SW480 (cell line): ENCODE measurements at places on chromosomes 6 and 20.
A peak's percentile ranks its signal among the peaks of the same experiment; 100 is the strongest.

GRCh38 chr6:135680964-135681913 lies 170.3 kb upstream of the PDE7B start:
- no peak for DNase-seq

DNA sequence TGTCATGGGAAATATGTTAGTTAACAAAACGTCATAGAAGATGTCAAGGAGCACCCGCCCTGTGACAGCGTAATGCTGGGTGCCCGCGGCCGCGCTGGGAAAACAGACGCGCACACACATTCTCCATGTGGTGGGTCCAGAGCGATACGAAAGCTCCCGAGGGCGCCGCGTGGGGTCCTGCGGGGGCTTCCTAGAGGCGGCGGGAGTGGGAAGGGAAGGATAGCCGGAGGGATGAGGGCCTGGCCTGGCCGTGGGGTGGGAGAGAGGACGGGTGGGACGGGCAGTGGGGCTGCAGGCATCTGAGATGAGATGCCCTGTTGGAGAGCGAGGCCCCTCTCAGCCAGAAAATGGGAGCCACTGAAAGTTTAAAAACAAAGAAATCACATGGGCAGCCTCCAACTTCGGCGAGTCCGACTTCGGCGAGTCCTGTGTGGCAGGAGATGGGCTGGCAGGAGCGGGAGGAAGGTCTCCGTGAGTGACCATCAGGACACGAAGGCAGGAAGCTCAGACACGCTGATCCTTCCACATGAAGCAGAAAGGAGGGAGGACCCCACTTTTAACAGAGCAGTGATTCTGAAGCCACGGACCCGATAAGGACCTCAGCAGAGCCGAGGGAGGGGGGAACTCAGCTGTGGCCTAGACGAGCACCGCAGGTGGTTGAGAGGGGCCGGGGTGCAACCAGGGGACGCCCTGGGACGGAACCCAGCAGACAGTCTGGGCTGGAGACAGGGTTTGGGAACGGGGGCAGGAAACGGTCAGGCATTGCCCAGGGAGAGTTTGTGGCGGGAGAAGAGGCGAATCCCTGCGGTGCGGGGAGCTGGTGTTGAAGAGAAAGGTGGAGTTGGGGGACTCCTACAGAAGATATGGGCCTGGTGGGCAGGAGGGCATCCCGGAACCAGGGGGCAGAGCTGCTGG lies 114.1 kb upstream of the FRMD1 start:
- DNase-seq, result no peak

DNA sequence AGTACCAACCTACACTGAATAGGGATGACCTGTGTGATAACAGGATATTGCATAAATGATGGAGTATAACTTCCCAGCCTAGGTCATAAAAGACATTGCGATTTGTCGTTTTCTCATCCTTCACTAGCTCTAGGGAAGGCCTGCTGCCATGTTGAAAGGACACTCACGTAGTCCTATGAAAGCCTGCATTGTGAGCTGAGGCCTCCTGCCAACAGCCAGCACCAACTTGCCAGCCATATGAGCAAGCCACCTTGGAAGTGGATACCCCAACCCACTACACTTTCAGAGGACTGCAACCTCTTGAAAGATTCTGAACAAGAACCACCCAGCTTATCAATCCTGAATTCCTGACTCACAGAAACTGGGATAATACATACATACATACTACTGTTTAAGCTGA lies 3.5 kb upstream of the PANK2 start:
- no peak for DNase-seq

DNA sequence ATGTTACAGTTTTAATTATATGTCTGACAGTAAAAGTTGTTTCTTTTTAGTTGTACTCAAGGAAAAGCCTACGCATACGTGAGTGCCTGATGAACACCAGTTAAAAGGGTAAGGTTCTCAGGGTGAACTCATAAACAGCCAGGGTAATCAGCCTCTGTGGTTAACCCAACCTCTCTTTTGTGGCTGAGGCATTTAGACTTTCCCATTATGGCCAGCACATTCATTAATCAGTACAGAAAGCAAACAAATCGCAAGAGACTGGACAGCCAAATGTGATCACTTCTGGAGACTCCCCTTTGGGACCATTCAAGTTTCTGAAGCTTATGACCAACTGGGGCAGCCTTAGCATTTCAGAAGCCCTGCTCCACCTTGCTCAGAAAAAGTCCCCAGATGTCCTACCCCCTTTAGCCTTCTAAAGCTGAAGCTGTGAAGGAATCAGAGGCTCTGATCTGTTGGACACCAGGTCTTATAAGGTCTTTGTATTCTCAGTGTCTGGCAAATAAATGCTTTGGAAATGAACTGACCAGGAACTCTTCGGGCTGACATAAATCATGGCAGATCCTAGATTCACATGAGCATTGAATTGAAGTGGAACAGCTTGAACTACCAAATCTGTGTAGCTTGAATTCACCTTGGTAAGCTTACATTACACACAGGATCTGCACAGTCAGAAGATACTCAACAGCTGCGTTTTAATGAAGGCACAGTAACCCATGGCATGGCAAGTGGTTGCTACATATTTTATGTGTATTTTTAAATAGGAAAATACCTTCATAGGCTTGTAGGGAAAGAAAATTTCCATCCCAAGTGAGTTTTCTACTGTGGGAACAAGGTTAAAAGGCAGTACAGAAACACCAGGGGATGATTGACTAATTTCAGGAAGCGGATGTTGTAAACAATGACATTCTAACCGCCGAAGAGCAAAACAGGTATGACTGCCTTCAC lies 18.7 kb downstream of the IL20RA start:
- DNase-seq, result peak; percentile 89

GRCh38 chr6:125968493-125968892 lies 11.9 kb downstream of the HINT3 start:
- DNase-seq, result no peak

- DNase-seq, result peak; percentile 20
These were observed 162.9 kb upstream of the SASH1 start for GRCh38 chr6:148179786-148180185.

GRCh38 chr6:169648092-169648491 lies 53.7 kb downstream of the WDR27 start:
- no peak for DNase-seq

DNA sequence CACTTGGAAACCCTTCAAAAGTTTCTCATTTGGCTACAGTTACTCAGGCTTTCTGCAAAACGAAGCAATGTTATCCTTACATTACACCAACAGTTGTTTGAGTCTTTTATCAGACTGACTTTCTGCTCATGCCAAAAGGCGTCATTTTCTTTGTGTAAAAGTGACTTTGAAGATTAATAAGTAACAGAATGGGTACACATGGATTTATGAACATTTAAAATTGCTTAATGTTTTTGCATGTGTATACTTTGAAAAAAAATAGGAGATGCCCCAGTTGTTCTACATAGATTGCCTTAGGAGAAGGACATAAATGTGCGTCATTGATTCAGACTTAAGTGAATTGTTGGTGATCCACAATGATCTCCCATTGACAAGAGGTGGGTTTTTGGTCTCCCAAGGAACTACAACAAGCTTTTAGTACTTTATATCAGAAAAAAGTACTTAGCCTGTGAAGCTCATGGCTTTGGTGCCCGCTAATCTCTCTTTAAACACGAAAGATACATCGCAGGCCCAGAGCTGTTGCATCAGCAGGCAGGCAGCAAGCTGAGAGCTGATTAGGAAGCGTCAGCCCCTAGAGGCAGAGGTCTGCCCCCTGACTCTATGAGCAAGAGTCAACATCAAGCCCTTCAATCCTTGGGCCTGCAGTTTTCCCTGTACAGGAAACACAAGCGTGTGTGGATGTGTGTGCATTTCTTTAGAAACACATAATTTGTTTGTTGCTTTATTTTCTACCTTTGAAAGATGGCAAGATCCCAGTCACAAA lies 45.9 kb downstream of the SLC22A3 start:
- no peak for DNase-seq

DNA sequence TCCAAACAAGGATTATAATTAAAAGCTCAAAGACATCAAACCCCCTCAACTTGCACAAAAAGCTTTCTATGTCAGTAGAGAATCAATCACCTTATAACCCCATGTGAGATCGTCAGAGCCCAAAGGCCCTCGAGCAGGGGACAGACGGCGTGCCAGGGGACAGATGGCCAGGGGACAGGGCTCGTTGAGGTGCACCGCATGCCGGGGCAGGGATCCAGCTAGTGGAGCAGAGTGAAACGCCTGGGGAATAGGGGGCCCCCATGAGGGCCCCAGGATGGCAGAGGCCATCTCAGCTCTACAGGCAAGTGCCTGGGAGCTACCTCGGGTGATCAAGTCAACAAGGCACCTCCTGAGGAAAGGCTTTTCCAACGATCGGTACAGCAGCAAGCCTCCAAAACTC lies 28.6 kb downstream of the DIDO1 start:
- DNase-seq, result no peak

- no peak for DNase-seq
These were observed 147.1 kb downstream of the TAF4 start for GRCh38 chr20:61918548-61918947.

DNA sequence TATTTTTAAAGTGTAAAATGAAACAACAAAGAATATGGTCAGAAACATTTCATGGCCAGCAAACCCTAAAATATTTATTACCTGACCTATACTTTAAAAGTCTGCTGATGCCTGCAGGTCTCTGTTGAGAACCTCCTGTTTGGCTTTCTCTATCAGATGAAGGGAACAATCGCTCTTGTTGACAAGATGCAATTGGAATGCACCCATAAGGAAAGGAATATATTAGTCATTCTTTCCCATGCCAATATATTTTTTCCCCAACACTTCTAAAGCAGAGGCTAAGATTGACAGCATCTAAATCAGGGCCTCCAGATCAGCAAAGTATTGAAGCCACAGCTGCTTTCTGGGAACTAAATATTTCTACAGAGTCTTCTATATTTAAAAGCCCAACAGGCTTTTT lies 897.8 kb downstream of the EPHA7 start:
- DNase-seq, result no peak

DNA sequence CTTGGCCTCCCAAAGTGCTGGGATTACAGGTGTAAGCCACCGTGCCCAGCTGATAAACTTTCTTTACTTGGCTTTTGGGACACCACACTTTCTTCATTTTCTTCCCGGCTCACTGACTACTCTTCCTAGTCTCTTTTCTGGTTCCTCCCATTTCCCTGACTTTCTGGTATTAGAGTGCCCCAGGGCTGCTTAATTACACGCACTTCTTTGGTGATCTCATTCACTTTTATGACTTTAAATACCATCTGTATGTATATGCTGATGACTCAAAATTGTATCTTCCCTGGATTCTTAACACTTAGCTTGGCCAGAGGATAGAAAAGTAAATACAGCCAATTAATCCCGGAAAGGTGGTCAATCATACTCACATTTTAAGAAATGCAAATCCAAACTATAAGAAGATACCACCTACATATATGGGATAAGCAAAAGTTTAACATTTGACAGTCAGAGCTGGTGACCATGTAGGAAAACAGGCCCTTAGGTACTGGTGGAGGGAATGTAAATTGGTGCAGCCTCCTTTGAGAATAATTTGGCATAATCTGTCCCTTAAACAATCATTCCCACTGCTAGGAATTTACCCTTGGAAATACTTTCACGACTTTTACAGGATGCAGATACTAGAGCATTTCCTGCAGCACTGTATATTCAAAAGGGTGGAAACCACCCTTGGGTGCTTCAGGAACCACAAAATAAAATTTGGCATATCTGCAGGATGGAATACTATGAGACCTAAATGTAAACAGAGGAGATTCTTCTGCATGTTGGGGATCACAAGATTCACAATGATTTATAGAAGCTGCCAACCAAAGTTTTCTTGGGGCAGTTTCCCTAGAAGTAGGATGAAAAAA lies 9.4 kb upstream of the NANP start:
- DNase-seq, result no peak

GRCh38 chr20:14507711-14508110 lies 170.3 kb upstream of the FLRT3 start:
- DNase-seq, result no peak

GRCh38 chr6:126620719-126621118 lies 280.8 kb downstream of the CENPW start:
- DNase-seq, result no peak

GRCh38 chr6:150622941-150623874 lies 23.5 kb downstream of the PLEKHG1 start:
- DNase-seq, result no peak

GRCh38 chr20:10719740-10720385 lies 46.1 kb upstream of the JAG1 start:
- DNase-seq, result no peak

- DNase-seq, result no peak
These were observed 57.9 kb downstream of the ISM1 start for GRCh38 chr20:13278812-13279570.

- no peak for DNase-seq
These were observed 77.7 kb upstream of the CLDN20 start for GRCh38 chr6:155186052-155186658.

GRCh38 chr6:30325150-30325872 lies 1.4 kb upstream of the TRIM39 start:
- DNase-seq, result no peak

DNA sequence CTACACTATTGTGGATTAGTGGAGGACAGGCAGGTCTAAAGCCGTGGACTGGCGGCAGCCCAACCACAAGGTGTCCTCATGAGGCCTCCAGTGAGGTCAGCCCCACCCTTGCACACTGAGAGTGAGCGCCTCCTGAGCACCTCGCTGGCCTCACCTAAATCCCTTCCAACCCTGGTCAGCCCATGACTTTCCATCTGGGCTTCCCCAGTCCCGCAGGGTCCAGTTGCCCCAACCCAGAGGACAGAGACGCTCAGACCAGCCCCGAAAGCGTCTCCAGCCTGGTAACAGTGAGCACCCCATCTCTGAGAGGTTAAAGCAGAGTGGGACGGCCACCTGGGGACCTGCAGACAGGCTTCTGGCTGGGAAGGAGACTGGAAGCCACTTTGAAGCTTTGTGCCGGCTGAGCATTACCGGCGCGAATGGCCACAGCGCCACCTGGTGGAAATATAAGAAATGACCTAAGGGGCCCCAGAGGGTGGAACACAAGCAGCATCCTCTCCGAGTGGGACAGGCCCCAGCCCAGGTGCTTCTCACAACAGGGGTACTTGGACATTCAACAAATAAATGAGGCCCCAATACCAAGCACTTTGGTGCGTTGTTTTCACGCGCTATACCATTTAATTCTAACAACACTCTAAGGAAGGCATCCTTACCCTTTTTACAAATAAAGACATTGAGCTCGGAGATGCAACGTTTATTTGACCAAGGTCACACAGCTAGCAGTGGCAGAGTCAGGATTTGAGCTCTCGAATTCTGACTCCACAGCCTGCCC lies 65.7 kb upstream of the TOP1 start:
- DNase-seq, result peak; percentile 87

- no peak for DNase-seq
These were observed 1011.4 kb downstream of the KIF16B start for GRCh38 chr20:15561707-15562404.

DNA sequence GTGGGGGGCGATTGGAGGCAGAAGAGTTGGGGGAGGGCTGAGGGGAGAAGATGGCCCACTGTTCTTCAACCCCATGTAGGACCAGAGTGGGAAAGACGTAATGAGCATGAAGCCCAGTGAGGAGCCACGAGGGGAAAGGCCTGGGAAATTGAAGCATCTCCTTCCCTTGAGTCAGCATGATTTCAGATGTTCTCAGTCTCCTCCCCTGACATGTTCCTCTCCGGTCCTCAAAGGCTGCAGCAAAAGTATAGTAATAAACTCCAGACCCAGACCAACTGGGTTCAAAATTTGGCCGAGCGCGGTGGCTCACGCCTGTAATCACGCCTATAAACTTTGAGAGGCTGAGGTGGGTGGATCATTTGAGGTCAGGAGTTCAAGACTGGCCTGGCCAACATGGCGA lies 1.9 kb upstream of the NFKBIE start:
- no peak for DNase-seq

- DNase-seq, result no peak
These were observed 11.4 kb downstream of the FOXS1 start for GRCh38 chr20:31833931-31834521.
